ENCODE measurements at places on chromosomes 1 and 21. TPM values are rescaled to one million over a fixed set of nuclear protein-coding genes. Genes with fewer than 3 reads are reported as not detected.

DNA sequence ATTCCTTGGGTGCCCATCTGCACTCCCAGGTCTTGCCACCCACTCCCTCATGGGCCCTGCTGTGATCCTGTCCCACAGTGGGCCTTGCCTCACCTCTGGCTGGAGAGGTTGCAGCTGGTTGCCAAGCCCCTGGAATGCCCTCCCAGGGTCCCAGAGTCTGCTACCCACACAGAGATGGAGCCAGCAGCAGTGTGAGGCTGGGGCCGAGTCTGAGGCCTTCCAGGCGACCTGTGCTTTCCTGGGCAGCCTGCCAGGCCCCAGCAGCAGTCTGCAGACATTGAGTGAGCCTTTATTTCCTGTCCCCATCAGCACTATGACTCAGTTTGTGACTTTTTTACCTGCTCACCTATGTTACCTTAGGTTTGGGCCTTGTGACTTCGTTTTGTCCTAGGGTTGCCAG, 25.0 kb upstream of the TSPAN2 start:
- DNase-seq = no peak

DNA sequence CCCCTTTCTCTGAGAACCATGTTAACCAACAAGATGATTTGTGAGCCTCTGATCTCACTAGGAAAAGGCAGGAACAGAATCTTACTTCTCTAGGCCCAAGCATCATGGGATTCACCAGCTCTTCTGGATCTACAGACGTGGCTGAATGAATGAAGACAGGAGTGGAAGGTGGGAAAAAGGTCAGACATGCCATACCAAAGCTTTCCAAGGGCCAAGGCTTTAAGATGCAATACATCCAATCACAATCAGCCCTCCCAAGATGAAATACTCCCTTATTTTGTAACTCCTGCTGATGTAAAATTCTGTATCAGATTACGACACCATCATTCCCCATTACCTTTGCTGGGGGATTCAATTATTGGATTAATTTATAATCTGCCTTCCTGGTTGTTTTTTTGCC, 80.9 kb downstream of the SSBP3 start:
- DNase-seq = no peak

GRCh38 chr1:220294846-220295301, 22.6 kb upstream of the RAB3GAP2 start:
- DNase-seq = no peak

DNA sequence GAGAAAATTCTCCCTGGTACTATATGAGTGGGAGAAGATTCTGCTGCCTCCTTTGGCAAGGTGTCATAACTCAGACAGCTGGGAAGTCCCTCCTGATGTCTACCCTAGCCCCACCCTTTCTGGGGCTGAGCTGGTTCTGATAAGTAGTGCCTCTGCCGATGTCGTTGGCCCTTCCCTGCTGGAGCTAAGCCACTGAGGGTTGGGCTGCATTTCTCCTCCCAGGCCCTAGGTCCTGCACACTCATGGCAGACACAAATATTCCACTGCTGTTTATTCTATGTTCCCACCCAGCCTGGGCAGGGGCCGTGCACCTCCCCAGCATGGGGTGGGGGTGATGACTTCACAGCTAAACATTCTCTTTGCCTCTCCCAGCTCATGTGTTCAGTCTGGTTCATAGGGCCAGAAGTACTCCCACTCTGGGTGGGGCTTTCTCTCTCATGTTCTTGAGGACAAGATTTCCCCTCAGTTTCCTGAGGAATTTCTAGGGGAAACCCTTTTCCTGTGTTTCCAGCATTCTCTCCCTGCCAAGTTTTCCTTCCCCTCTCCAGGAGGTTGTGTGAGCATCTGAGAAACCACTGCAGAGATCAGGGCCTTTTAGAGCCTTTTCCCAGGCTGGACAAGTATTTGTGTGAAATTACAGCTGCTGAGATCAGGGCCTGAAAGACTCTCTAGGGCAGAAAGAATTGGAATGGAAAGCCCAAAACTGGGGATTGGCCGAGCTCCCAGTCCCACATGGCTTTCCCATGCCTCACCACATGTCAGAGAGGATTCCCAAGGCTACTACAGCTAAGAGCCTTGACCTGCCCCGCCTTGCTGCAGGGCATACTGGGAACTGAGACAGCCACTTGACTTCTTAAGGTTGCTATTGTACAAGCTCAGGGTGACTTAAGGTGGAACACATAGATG, 66.2 kb downstream of the ATP2B4 start:
- no peak for DNase-seq

GRCh38 chr1:9846611-9847171, 22.9 kb upstream of the CLSTN1 start:
- no peak for DNase-seq

Gene SPATA45
- total RNA-seq = not detected

- no peak for DNase-seq
Observed at GRCh38 chr1:219066631-219067349, 106.9 kb upstream of the LYPLAL1 start.

GRCh38 chr1:108560874-108561459, 1.1 kb downstream of the EEIG2 start:
- DNase-seq = peak; percentile 39

Gene TFF2
- total RNA-seq = not detected

Gene MTARC2
- total RNA-seq = not detected

GRCh38 chr1:41902159-41902577, 16.6 kb downstream of the HIVEP3 start:
- no peak for DNase-seq

DNA sequence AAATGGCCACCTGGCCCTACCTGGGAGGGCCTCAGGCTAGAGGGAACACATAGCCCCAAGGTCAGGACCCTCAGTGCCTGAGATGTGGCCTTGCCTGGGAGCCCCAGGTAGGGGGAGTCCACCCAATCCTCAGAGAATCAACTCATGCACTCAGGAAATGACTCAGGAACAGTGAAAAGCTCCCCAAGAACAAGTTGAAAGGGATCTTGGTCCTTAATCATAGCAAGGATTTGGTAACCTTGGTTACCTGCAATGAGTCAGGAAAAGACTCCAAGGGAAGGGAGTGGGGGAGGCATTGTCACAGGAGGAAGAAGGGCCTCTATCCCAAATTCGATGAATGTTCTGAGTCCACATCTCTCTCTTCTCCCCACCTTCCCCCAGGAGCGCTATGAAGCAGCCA, 17.0 kb downstream of the MAP7D1 start:
- DNase-seq = no peak

- no peak for DNase-seq
Observed at GRCh38 chr1:160064746-160065145, 5.2 kb downstream of the KCNJ10 start.

Gene TMEM222
- total RNA-seq = 45.4 TPM
